Adrenal gland (tissue), 19 donors: ENCODE measurements at places on chromosomes 1 and 21. TPM values are rescaled to one million over a fixed set of nuclear protein-coding genes. Genes with fewer than 3 reads are reported as not detected.

TRNAU1AP gene
- 25.2 TPM for total RNA-seq

BMP8B gene
- 0.22 TPM for total RNA-seq

SLC44A5 gene
- total RNA-seq: 0.47 TPM

USP1 gene
- 17.4 TPM for total RNA-seq

HSPA6 gene
- total RNA-seq: 4.8 TPM

ANKRD35 gene
- 1.1 TPM for total RNA-seq

PTGFRN gene
- 128 TPM for total RNA-seq

ZNF683 gene
- total RNA-seq: 0.25 TPM

GPR37L1 gene
- total RNA-seq: 0.31 TPM

RBM15 gene
- total RNA-seq: 22.4 TPM

BRDT gene
- total RNA-seq: not detected

S100A9 gene
- 30.9 TPM for total RNA-seq

CD1D gene
- 3.6 TPM for total RNA-seq

MYCL gene
- 0.53 TPM for total RNA-seq

DMRTA2 gene
- not detected for total RNA-seq

GBP7 gene
- total RNA-seq: 0.35 TPM

OR10Z1 gene
- not detected for total RNA-seq

A3GALT2 gene
- total RNA-seq: 0.49 TPM

CLDN19 gene
- not detected for total RNA-seq

SPATA46 gene
- not detected for total RNA-seq

PRAMEF4 gene
- not detected for total RNA-seq

OR6K3 gene
- total RNA-seq: not detected

NR0B2 gene
- total RNA-seq: 14.7 TPM

FTCD gene
- total RNA-seq: 2.0 TPM

FBXO42 gene
- total RNA-seq: 21.6 TPM

TAS1R1 gene
- 0.11 TPM for total RNA-seq

FAM110D gene
- total RNA-seq: 2.1 TPM

RGS16 gene
- total RNA-seq: 3.2 TPM

RYR2 gene
- total RNA-seq: 0.63 TPM

FLG2 gene
- not detected for total RNA-seq

LRRC53 gene
- total RNA-seq: not detected

EPHB2 gene
- total RNA-seq: 1.9 TPM

ATF3 gene
- total RNA-seq: 3.6 TPM

RAB7B gene
- 1.9 TPM for total RNA-seq

NCMAP gene
- not detected for total RNA-seq

AADACL3 gene
- total RNA-seq: not detected

AMY1B gene
- total RNA-seq: not detected

GIPC2 gene
- 30.9 TPM for total RNA-seq

CD1B gene
- not detected for total RNA-seq

GPR157 gene
- 5.0 TPM for total RNA-seq

EPHX1 gene
- total RNA-seq: 1,400 TPM

AMPD1 gene
- total RNA-seq: not detected

SPRR2E gene
- not detected for total RNA-seq

CFAP141 gene
- not detected for total RNA-seq

TMEM35B gene
- 49.0 TPM for total RNA-seq

SYT11 gene
- 21.4 TPM for total RNA-seq

TEDDM1 gene
- total RNA-seq: not detected

GPR89B gene
- 2.2 TPM for total RNA-seq

CNIH3 gene
- 3.5 TPM for total RNA-seq

DLGAP3 gene
- 0.83 TPM for total RNA-seq

TRPM2 gene
- total RNA-seq: 6.5 TPM

TMEM269 gene
- total RNA-seq: 1.1 TPM

RUNX3 gene
- 7.5 TPM for total RNA-seq
